Breast epithelium (tissue), 4 donors: ENCODE measurements at places on chromosomes 2 and 18. TPM values are rescaled to one million over a fixed set of nuclear protein-coding genes. Genes with fewer than 3 reads are reported as not detected.

MORN2 gene
- total RNA-seq = 14.3 TPM

GRCh38 chr2:135776367-135776766 lies 34.7 kb downstream of the UBXN4 start:
- no peak overlapping the region for H3K4me3 ChIP-seq
- DNase-seq = no peak
- H3K27ac ChIP-seq = no peak overlapping the region
- no peaks in the 10 kb centered on the region for H3K27me3 ChIP-seq
- H3K36me3 ChIP-seq = peaks cover 13% of the 10 kb centered on the region
- H3K4me1 ChIP-seq = no peaks in the 10 kb centered on the region

GALNT13 gene
- total RNA-seq = 0.33 TPM

DNA sequence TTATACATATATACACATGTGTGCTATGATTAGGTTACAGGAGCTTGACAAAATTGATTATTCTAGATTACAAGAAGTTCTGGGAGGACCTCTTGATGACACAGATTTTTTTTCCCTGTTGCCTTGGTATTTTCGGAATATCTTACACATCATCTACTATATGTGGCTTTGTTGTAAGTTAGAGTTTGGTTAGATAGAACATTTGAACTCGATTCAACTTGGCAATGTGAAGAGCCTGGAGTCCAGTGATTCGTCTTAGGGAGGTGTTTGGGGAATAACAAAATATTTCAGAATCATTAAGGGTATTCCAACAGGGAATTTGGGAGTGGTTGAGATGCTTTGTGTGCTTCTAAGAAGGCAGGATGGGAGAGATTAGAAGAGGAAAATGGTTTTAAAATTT lies 39.3 kb upstream of the EFEMP1 start:
- no peaks in the 10 kb centered on the region for H3K27me3 ChIP-seq
- DNase-seq = no peak
- no peak overlapping the region for H3K4me3 ChIP-seq
- H3K27ac ChIP-seq = no peak overlapping the region
- no peaks in the 10 kb centered on the region for H3K4me1 ChIP-seq

DNA sequence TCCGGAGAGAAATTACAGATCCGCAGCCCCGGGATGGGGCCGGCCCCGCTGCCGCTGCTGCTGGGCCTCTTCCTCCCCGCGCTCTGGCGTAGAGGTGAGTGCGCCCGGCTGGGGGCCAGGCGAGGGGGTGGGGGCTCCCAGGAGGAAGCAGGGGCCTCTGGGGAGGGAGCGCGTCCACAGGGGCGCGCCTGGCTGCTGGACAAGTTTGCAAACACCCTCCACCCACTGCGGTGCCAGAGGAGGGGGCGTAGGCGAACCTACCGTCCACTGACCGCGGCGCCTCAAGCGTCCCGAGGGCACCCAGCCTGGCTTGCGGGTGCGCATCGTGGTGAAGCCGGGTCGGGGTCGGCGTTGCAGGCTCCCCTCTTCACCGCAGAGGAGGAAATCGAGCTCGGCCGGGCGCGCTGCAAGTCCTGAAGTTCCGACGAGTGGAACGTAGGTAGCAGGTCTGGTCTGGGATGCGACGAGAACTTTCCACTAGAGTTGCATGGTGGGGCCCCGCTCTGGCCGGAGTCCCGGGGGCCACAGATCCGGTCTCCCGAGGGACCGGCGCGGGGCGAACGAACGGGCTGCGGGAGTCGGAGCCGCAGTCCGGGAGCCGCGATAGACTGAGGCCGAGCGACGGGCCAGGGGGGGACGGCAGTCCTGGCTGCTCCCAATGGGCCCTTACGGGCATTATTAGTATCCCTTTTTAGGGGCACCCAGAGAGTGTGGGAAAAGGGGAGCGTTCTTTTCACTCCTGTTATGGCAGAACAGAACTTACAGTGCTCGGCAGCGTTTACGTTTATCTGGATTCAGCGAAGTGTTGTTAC lies 502 bp downstream of the MERTK start:
- H3K4me3 ChIP-seq = peak overlapping the region; percentile 93
- H3K4me1 ChIP-seq = no peaks in the 10 kb centered on the region
- H3K36me3 ChIP-seq = no peaks in the 10 kb centered on the region
- DNase-seq = no peak
- H3K27ac ChIP-seq = peak overlapping the region; percentile 83

GRCh38 chr2:227717687-227718567 lies at the start of gene SLC19A3:
SLC19A3 (minus strand) TSS chr2:227718028; CDS start chr2:227702318, 15,710 bp downstream.
- peak; percentile 74 for DNase-seq
- no peaks in the 10 kb centered on the region for H3K4me1 ChIP-seq
- no peaks in the 10 kb centered on the region for H3K27me3 ChIP-seq
- no peaks in the 10 kb centered on the region for H3K36me3 ChIP-seq
- peak within 1 kb of the TSS; percentile 55 for H3K27ac ChIP-seq

GKN2 gene
- total RNA-seq = not detected

GRCh38 chr2:100285691-100286090 lies 36.6 kb downstream of the LONRF2 start:
- H3K36me3 ChIP-seq = no peaks in the 10 kb centered on the region
- H3K27me3 ChIP-seq = no peaks in the 10 kb centered on the region
- no peaks in the 10 kb centered on the region for H3K4me1 ChIP-seq
- DNase-seq = no peak

DNA sequence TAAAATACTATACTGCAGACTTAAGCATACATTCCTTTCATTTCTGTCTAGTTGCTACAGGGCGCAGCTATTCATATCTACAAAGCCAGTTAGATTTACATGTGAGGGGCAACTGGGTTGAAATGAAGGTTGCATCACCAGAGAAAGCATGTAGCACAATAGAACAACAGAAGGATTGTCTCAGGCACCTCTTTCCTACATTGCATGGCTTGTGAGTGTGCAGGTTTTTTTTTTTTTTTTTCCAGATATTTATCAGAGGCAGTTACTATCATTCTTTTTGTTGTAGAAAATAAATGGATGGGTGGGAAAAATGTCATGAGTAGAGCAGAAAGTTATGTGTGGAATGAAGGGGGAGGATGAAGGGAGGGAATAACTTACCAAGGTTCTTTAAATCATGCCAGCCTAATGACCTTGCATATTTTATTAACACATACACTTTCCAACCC lies 86.8 kb downstream of the ERBB4 start:
- H3K27ac ChIP-seq = no peak overlapping the region
- H3K4me3 ChIP-seq = no peak overlapping the region
- H3K4me1 ChIP-seq = no peaks in the 10 kb centered on the region
- no peaks in the 10 kb centered on the region for H3K27me3 ChIP-seq
- DNase-seq = no peak

TRIM43 gene
- total RNA-seq = not detected
